Endodermal cell (in vitro differentiated cells): ENCODE measurements at places on chromosomes 4 and X. TPM values are rescaled to one million over a fixed set of nuclear protein-coding genes. Genes with fewer than 3 reads are reported as not detected.

DNA sequence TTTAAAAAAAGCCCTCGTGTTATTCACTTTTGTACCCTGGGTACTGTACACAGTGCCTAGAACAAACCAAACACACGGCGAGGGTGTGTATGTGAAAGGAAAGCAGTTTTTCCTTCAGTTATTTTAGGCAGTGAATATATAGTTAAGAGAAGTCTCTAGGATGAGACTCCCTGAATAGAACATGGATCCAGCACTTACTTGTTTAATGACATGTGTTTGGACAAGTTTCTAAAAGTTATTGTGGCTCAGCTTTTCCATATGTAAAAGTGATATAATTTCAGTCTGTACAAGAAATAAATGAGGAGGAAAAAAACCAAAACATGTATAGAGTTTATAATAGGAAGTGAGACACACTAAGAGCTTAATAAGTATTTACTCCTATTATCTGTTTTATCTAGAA, 273.2 kb downstream of the ADGRL3 start:
- H3K4me1 ChIP-seq, result no peaks in the 10 kb centered on the region
- H3K27ac ChIP-seq, result no peak overlapping the region
- no peaks in the 10 kb centered on the region for H3K27me3 ChIP-seq

GRCh38 chrX:18828832-18829404, 121.5 kb downstream of the PPEF1 start:
- no peak overlapping the region for H3K4me3 ChIP-seq
- H3K27ac ChIP-seq, result no peak overlapping the region
- H3K4me1 ChIP-seq, result no peaks in the 10 kb centered on the region
- no peaks in the 10 kb centered on the region for H3K27me3 ChIP-seq

DNA sequence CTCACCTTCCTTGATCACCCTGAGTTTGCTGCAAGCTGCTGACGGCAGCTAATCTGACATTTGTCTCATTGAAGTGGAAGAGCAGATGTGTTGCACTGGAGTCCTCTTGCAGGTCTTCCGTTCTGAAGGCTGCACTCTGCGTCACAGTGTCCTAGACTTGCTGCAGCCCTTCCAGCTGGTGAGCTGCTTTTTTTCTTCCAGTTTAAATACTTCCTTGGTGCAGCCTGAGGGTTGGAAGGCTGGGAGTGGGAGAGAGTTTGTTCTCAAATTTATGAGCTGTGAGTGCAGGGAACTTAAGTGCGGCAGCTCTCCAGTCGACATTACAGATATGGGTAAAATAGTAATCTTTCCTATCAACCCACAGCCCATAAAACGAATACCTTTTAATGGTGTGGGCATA, 303.6 kb upstream of the FAT1 start:
- H3K4me3 ChIP-seq, result no peak overlapping the region
- peaks cover 7% of the 10 kb centered on the region for H3K27me3 ChIP-seq
- H3K27ac ChIP-seq, result no peak overlapping the region
- DNase-seq, result no peak

DNA sequence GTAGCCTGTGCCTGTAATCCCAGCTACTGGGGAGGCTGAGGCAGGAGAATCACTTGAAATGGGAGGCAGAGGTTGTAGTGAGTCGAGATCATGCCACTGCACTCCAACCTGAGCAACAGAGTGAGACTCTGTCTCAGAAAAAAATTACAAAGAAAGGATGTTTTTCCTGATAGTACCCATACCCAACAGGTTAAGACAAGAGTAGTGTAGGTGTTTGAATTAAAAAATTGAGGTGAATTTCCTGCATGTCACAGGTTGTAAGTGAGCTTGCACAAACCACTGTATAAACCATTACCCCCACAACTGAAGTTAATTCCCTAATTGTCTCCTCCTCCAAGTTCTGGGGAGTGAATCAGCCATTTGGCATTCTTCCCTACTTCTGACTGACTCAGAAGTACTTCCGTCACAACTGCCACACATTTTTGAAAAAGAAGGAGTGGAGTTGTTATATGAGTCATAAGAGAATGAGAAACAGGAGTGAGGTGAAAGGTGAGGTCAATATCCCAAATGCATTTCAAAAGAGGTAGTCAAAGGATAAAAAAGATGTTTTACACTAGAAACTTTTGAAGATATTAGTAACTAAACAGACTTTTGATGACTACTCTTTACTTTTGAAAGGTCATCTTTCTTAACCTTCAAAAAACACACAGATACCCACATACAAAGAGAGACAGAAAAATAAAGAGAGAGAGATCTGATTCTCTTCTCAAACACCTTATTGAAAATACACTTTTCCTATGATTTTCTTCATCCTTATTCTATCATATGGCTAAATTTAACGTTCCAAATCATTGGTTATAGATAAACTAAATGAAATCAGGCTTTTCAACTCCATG, 134.5 kb downstream of the BTC start:
- H3K36me3 ChIP-seq, result no peaks in the 10 kb centered on the region
- H3K4me3 ChIP-seq, result no peak overlapping the region
- no peaks in the 10 kb centered on the region for H3K27me3 ChIP-seq
- no peak overlapping the region for H3K27ac ChIP-seq
- H3K4me1 ChIP-seq, result no peaks in the 10 kb centered on the region

DNA sequence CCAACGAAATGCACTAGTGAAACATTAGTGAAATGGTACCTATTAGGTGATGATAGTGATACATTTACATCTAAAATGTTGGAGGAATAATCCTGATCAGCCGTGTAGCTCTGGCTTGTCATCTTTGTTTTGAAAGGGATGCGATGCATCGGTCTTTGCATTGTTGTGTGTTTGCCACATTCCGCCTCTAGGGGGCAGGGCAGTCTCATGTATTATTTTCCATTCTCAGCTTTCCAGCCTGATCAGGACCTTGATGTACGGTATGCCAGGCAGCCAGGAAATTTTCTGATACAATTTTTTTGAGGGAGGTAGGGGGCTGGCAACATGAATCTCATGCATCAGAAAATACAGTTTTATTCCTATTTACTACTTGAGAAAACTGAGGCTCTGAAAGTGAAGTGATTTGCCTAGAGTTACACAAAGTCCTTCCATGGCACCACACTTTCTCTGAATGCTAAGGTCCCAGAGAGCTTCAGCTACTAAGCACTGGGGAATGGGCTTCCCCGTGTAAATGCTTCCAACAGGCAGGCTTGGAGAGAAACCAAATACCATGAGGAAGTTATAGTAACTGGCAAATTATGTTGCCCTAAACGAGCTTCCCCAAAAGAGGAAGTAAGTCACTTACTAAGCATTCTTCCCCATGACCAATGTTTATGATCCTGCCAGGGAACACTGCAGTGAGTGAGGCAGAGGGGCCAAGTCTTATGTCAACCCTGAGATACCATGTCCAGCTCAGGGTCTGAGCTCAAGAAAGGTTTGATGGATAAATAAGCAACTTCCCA, 31.8 kb upstream of the IQSEC2 start:
- DNase-seq, result peak; percentile 87
- no peaks in the 10 kb centered on the region for H3K36me3 ChIP-seq
- no peak overlapping the region for H3K27ac ChIP-seq
- peaks cover 4% of the 10 kb centered on the region for H3K27me3 ChIP-seq

- peak within 1 kb of the TSS; percentile 83 for H3K27ac ChIP-seq
- peak; percentile 97 for DNase-seq
- peak within 1 kb of the TSS; percentile 92 for H3K4me3 ChIP-seq
- H3K27me3 ChIP-seq, result no peaks in the 10 kb centered on the region
- peaks cover 4% of the 10 kb centered on the region for H3K4me1 ChIP-seq
- peaks cover 13% of the 10 kb centered on the region for H3K36me3 ChIP-seq
Observed at GRCh38 chr4:140756319-140757231, at the start of gene TBC1D9. Gene TBC1D9, minus strand, starts transcription at chr4:140756385. Its CDS starts 340 bp downstream, at chr4:140756045.

- peak overlapping the region; percentile 88 for H3K27ac ChIP-seq
- peak; percentile 46 for DNase-seq
- no peaks in the 10 kb centered on the region for H3K27me3 ChIP-seq
- no peaks in the 10 kb centered on the region for H3K4me1 ChIP-seq
- H3K4me3 ChIP-seq, result peak overlapping the region; percentile 59
Observed at GRCh38 chrX:10676235-10676957, 56.0 kb upstream of the MID1 start.

DNA sequence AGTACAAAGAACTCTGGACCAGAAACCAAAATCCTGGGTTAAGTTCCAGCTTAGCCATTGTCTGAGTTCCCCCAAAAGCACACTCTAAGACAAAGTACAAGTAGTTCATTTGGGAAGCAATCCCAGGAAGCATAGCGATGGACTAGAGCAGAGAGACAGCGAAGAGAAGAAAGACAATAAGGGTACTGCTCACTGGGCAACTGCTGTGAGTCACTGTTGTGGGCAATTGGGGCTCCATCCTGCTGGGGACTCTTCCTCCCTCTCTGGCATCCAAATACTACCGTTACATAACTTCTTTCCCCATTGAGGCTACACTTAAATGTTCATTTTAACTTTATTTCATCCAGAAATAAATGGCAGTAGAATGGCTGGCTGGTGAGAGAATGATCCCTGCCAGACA, 14.1 kb downstream of the SRPX start:
- no peak overlapping the region for H3K27ac ChIP-seq
- H3K27me3 ChIP-seq, result no peaks in the 10 kb centered on the region

- no peak overlapping the region for H3K27ac ChIP-seq
- no peaks in the 10 kb centered on the region for H3K36me3 ChIP-seq
- no peak overlapping the region for H3K4me3 ChIP-seq
- no peaks in the 10 kb centered on the region for H3K4me1 ChIP-seq
- H3K27me3 ChIP-seq, result no peaks in the 10 kb centered on the region
- no peak for DNase-seq
Observed at GRCh38 chrX:135324463-135324862, 15.2 kb downstream of the ETDC start.

DNA sequence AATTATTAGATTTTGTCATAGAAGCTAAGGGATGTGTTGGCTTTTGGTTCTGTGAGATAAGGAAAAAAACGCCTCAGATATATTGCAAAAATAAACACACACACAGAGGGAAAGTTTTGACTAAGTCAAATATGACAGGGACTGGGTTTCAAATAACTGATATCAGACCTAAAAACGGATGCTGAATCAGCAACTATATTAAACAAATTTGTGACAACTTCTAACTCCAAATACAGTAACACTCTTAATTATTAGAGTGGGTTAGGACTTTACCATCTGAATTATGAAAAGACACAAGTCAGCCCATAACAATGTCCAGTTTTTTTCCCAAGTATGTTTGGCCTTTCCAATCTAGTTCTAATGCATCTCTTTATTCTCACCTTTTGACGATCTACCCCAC, 2693.1 kb downstream of the ARAP2 start:
- DNase-seq, result no peak
- H3K36me3 ChIP-seq, result no peaks in the 10 kb centered on the region
- H3K27me3 ChIP-seq, result no peaks in the 10 kb centered on the region

DNA sequence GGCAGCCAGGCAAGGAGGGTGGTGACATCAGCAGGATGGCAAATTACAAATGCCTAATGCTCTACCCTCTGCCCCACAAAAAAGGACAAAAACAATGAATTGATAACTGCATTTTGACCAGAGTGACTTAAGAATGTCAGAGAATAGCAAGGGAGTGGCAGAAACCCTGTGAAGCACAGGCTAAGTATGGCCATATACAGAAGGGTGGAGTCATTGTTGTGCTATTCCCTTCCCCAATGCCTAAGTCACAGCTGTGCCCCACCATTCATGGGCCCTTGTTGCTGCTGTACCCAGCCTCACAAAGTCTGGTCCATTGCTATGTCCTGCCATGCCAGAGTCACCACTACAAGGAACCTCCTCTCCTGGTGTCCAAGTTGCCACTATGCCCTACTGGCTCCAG, 123.1 kb downstream of the NEK1 start:
- H3K27me3 ChIP-seq, result no peaks in the 10 kb centered on the region
- no peak for DNase-seq
- peaks cover 7% of the 10 kb centered on the region for H3K36me3 ChIP-seq
- no peak overlapping the region for H3K27ac ChIP-seq

DNA sequence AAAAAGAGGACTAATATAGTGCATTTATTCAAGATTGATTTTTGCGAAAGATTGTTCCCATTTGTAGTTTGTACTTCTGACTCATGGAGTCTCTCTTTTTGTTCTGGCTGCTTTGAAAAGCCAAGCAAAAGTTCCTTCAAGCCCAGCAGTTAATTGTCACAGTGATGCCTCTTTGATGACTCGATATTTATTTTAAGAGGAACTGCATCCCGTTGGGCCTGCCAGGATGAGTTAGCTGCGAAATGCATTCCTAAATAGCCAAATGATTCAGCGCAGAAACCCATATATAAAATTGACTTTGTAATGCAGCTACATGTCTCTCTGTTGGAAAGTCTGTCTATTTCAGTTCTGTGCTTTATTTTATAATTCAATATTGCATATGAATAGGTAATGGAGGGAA, 295.1 kb downstream of the GBA3 start:
- H3K4me3 ChIP-seq, result no peak overlapping the region
- H3K27me3 ChIP-seq, result no peaks in the 10 kb centered on the region
- H3K36me3 ChIP-seq, result no peaks in the 10 kb centered on the region
- DNase-seq, result no peak
- no peaks in the 10 kb centered on the region for H3K4me1 ChIP-seq

GRCh38 chr4:154528869-154529268, 21.3 kb downstream of the PLRG1 start:
- H3K36me3 ChIP-seq, result no peaks in the 10 kb centered on the region
- no peaks in the 10 kb centered on the region for H3K27me3 ChIP-seq
- H3K4me1 ChIP-seq, result no peaks in the 10 kb centered on the region
- no peak overlapping the region for H3K27ac ChIP-seq

- H3K4me3 ChIP-seq, result no peak overlapping the region
- no peak overlapping the region for H3K27ac ChIP-seq
- no peak for DNase-seq
- H3K36me3 ChIP-seq, result no peaks in the 10 kb centered on the region
- H3K27me3 ChIP-seq, result no peaks in the 10 kb centered on the region
Observed at GRCh38 chrX:110420771-110421499, 62.3 kb downstream of the RTL9 start.

DNA sequence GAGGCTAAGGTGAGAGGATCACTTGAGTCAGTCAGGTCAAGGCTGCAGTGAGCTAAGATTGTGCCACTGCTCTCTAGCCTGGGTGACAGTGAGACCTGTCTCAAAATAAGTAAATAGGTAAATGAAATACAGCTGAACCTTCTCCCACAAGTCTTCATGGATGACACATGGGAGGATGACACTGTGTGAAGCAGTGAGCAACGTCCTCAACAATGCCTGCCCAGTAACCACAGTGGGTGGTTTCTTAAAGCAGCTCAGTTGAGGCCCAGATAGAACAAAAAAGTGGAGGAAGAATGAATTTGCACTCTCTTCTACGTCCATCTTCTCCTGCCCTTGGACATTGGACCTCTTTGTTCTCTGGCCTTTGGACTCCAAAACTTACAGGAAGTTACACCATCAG, 52.7 kb downstream of the MSX1 start:
- H3K4me1 ChIP-seq, result no peaks in the 10 kb centered on the region
- peaks cover 40% of the 10 kb centered on the region for H3K27me3 ChIP-seq
- no peaks in the 10 kb centered on the region for H3K36me3 ChIP-seq
- no peak for DNase-seq
- no peak overlapping the region for H3K4me3 ChIP-seq

GRCh38 chr4:158904815-158905214, 136.0 kb downstream of the FNIP2 start:
- no peaks in the 10 kb centered on the region for H3K36me3 ChIP-seq
- DNase-seq, result no peak
- no peaks in the 10 kb centered on the region for H3K27me3 ChIP-seq

Gene TSPAN7
- total RNA-seq, result 14.7 to 15.1 TPM (median 14.9 TPM) in 3 replicates

Gene GUCY1B1
- 1.8 to 3.4 TPM (median 2.9 TPM) in 3 replicates for total RNA-seq

Gene GLRB
- total RNA-seq, result 0.61 to 1.6 TPM (median 1.4 TPM) in 3 replicates

Gene OCIAD1
- 142 and 148 TPM in 2 replicates for total RNA-seq

Gene IL9R
- total RNA-seq, result 0.16 to 0.62 TPM in 2 of 3 replicates, not detected in the other

Gene UGT2B10
- not detected in 2 replicates for total RNA-seq

Gene ARR3
- not detected in 3 replicates for total RNA-seq

Gene CXCL6
- 0.47 and 1.2 TPM in 2 replicates for total RNA-seq
